Left cardiac atrium (tissue), 4 donors: ENCODE measurements at places on chromosomes 6 and 20. TPM values are rescaled to one million over a fixed set of nuclear protein-coding genes. Genes with fewer than 3 reads are reported as not detected.
A peak's percentile ranks its signal among the peaks of the same experiment; 100 is the strongest.

The FLRT3 gene
- total RNA-seq, result 2.4 TPM

DNA sequence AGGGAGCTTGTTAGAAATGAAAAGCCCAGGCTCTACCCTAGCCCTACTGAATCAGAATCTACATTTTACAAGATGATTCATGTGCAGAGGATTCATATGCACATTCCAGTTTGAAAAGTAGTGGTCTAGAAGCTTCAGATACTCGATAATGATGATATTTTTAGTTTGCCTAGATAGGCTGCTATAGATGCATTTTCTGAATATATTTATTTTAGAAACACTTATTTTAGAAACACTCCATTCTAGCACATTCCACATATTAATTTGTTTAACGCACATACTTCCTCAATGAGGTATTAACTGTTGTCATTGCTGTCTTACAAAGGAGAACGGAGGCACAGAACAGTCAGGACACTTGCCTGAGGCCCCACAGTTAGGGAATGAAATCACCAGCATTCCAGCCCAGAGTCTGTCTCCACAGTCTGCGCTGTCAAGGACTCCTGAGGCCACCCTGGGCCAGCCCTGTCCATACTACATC lies 64.4 kb downstream of the SNAP25 start:
- DNase-seq, result no peak

GRCh38 chr20:17615645-17616479 lies 46.0 kb downstream of the DSTN start:
- no peak for DNase-seq

DNA sequence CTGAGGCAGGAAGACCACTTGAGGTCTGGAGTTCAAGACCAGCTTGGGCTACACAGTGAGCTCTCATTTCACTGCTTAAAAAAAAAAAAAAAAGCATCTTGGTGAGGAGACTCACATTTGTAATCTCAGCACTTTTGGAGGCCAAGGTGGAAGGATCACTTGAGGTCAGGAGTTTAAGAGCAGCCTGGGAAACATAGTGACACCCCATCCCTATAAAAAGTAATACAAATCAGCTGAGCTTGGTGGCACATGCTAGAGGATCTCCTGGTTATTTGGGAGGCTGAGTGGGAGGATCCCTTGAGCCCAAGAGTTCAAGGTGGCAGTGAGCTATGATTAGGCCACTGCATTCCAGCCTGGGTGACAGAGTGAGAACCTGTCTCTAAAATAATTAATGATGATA lies 29.4 kb upstream of the SYNCRIP start:
- no peak for DNase-seq

The PHF1 gene
- total RNA-seq, result 49.5 TPM

DNA sequence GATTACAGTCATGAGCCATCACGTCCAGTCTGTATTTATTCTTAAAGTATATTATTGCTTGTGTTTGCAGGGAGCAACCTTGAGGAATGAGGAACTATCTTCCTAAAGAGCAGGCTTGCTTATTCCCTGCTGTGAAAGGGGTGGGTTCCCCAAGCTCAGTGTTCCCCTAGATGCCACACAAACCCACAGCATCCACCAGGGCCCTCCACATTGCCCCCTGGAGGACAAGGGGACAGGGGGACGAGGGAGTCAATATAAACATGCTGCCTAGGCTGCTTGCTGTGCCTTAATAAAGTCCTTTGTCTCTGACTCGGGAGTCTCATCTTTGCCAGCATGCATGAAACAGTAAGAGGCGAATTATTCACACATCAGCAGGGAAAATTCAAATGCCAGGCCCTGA lies 8.0 kb upstream of the IDH3B start:
- no peak for DNase-seq

GRCh38 chr6:6634735-6635075 lies 46.2 kb downstream of the LY86 start:
- DNase-seq, result no peak

- DNase-seq, result no peak
These were observed 152.8 kb downstream of the NFATC2 start for GRCh38 chr20:51389543-51390264.

GRCh38 chr6:35216851-35217811 lies 3.4 kb downstream of the SCUBE3 start:
- no peak for DNase-seq

The SYNDIG1 gene
- 28.4 TPM for total RNA-seq

The TMEM217 gene
- total RNA-seq, result 0.62 TPM

GRCh38 chr6:13725570-13725969 lies 13.9 kb upstream of the RANBP9 start:
- DNase-seq, result no peak

GRCh38 chr20:51985013-51985415 lies 182.7 kb upstream of the SALL4 start:
- DNase-seq, result no peak

The SLC4A11 gene
- total RNA-seq, result 0.52 TPM

- DNase-seq, result no peak
These were observed 274.2 kb downstream of the NRN1 start for GRCh38 chr6:5732496-5732895.

- DNase-seq, result no peak
These were observed 261.1 kb downstream of the THBS2 start for GRCh38 chr6:168992446-168993144.

DNA sequence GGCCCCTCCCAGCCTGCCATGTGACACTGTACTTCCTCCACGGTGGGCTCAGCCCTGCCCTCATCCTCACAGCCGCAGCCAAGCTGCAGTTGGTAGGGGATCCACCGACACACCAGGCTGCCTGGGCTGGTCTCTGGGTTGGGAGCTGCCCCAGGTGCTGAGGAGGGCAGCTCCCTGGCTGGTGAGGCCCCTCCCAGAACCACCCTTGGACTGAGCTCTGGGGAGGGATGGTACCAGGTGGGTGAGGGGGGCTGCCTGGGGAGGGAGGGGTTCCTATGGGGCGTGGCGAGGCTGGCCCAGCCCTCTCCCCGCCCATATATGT lies 185 bp upstream of the TNFRSF6B start:
- DNase-seq, result no peak

The C6orf141 gene
- total RNA-seq, result 0.35 TPM

The BTN3A1 gene
- 5.7 TPM for total RNA-seq

The PRPH2 gene
- total RNA-seq, result 1.2 TPM

- DNase-seq, result no peak
These were observed 25.4 kb upstream of the CST3 start for GRCh38 chr20:23663180-23663579.

DNA sequence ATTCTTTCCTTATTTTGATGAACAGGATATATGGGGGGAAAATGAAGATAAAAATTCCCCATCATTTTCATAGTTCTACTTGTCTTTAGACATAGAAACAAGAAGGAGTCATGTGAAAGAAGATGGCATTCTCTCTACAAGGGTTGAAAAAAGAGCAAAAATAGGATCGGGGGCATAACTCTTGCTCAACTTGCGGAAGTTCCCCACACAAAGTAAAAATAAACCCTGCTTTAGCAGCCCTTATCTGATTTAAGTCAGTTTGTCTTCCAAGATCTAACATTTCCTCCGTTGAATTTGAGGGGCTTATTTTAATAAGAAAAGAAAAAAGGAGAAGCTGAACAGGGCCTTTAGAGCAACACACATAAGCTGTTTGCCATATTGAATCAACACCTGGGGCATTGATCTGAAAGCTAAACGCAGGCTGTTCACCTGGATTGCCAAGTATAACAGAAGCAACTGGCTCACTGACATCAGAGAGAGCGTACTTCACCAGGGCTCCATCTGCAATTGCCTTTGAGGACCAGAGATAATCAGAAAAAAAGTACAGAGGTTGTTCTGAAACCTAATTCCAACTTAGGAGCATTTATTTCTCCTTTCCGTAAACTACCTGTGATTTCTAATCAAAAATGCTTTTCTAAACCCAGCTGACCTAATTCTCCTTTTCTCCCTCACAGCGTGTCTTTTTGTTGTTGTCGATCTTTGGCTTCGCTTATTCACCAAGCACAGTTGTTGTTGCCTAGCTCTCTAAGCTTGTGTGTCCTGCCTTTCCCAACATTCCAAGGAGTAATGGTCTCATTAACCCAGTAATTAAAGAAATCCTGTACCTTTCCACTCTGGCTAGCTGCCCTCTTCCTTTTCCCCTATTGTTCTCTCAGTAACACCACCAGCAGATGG lies 568.0 kb downstream of the KIF16B start:
- DNase-seq, result no peak

The VGLL2 gene
- 1.7 TPM for total RNA-seq

The RAB44 gene
- total RNA-seq, result 0.12 TPM

- no peak for DNase-seq
These were observed 62.9 kb upstream of the ADGRG6 start for GRCh38 chr6:142238881-142239280.

DNA sequence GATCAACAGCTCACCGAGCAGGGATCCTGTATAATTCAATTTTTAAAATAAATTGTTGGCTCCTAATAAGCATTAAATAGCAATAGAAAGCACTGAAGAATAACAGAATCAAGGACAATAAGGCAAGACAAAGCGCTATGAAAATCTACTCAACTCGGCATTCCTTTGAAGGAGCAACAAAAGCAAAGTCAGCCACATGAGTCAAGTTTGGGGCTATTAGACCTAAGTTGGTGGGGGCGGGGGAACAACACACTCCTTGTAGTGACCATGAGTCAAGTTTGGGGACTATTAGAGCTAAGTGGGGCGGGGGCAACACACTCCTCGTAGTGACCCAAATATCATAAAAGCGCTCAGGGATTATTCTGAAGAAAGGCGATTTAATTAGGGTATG lies 120.0 kb downstream of the FOXC1 start:
- no peak for DNase-seq

DNA sequence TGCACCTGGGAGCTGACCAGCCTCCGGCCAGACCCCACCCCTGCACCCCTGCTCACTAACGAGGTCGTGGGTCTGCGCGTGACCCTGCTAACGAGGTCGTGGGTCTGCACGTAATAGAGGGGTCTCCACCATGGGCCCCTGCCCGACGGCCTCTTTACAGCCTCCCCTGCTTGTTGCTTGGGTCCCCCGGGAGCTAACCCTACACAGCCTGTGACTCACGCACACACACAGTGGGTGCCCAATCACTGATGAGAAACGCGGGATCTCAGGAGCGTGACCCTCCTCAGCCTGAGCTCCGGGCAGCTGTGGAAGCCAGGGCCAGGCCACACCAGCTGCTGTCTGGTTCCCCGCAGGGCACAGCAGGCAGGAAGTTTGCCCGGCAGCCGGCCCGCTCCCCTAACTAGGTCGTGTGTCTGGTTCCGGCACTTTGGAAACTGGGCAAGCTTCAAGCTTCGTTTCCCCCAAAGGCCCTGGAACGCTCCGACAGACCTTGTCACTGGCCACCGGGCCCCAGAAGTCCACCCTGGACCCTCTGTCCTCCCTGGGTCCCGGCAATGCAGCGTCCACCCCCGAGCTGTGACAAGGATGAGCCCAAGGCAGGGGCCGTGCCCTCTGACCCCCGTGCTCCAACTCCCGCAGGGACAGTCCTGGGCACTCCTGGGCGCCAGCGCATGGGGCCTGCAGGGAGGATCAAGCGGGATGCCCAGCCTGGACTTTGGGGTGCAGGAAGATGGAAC lies 767 bp downstream of the PTK6 start:
- DNase-seq, result peak; percentile 24

DNA sequence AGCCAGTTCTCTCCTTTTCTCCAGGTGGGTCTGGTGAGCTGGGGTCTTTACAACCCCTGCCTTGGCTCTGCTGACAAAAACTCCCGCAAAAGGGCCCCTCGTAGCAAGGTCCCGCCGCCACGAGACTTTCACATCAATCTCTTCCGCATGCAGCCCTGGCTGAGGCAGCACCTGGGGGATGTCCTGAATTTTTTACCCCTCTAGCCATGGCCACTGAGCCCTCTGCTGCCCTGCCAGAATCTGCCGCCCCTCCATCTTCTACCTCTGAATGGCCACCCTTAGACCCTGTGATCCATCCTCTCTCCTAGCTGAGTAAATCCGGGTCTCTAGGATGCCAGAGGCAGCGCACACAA lies 765 bp upstream of the CFB start:
- DNase-seq, result no peak

DNA sequence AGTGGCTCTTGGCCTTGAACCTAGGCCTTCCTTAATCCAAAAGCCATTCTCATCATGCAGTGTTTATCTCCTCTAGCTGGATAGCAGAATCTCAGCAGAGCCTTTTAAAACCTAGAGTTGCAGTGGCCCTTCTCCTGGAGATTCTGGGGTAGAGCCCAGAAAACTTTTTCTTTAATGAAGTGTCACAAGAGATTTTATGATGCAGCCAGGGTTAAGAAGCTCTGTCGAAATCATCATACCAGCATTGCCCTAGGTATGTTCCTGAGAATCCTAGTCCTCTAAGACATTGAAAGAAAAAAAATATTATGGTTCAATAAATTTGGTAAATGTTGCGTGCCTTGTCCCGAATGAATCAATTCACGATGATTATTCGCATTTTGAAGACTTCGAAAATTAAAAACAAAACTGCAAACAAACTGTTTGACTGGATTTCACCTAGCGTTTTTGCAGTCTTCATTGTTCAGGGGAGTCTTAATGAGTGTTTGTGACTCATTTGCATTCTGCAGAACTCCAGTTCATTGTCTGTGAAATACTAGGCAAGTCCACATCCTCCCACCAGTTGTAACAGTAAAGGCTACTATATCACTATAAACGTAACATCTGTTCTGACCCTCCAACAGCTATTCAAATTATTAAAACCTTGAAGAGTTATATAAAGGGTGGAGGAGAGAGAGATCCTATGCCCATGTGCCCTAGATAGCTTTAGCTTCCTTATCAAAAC lies 198.6 kb downstream of the UST start:
- no peak for DNase-seq

DNA sequence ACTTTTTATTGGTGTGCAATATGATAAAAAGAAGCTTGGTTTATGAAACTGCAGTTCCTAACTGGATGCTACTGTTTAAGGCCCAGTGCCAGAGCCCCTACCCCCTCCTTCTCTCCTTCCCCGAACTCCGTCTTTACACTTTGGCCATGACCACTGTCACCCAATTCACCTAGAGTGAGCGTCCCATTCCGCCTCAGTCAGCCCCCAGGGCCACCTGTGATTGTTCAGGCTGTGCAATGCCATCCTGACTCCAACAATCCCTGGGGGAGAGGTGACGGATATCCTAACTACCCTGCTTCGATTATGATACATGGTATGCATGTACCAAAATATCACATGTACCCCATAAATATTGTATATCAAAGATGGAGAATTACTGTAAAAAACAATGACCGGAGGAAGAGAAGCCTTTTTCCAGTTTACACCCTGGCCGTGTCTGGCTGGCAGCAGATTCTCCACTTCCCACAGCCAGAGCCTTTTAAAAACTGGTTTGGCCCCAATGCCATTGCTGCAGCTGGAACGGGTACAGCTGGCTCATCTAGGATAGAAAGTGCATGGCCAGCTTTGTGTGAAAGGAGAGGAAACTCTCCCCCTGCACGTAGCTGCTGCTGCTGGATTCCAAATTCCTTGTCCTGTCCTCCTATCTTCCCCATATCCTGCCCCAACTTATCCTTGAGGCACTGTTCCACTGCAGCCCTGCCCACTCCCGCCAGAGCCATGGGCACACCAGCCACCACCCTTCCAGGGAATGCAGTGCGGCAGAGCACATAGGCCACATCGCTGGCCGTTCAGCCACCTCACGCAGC lies 99.7 kb downstream of the JPH2 start:
- no peak for DNase-seq

The BHLHE23 gene
- total RNA-seq, result not detected

- DNase-seq, result no peak
These were observed 631 bp downstream of the RAET1L start for GRCh38 chr6:150024646-150025155.
